ENCODE measurements at places on chromosomes 6 and 20.

DNA sequence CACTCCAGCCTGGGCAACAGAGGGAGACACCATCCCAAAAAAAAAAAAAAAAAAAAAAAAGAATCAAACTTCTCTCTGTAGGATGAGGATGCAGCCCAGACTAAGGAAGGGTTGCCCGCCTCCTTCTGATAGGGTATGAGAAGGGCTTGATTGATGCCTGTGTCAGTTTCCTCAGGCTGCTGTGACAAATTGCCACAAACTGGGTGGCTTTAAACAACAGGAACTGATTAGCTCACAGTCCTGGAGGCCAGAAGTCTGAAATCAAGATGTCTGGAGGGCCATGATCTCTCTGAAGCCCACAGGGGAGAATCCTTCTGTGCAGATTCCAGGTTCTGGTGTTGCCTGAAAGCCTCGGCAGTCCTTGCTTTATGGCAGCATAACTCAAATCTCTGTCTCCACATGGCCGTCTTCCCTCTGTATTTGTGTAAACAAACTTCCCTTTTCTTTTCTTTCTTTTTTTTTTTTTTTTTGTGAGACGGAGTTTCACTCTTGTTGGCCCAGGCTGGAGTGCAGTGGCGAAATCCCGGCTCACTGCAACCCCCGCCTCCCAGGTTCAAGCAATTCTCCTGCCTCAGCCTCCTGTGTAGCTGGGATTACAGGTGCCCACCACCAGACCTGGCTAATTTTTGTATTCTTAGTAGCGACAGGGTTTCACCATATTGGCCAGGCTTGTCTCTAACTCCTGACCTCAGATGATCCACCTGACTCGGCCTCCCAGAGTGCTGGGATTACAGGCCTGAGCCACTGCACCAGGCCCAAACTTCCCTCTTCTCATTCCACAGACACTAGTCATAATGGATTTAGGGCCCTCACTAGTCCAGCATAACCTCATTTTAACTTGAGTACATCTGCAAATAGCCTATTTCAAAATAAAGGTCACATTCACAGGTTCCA lies 11.2 kb upstream of the CDK19 start:
- no peak for DNase-seq

DNA sequence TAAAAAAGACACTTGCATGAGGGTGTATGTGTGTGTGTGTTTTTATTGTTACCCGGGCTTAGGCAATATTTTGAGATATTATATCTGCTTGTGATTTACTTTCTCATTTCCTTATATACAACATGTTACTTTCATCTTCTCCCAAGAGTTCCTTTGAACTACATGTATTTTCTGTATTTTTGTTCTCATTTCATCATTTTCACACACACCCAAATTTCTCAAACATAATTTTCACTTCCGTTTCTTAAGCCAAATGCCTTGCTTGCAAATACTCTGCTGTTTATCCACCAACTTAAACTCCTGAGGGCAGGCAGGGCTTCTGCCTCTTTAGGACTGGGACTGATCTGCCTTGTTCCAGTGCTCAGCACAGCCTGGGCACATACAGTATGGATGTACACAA lies 69.3 kb upstream of the FYN start:
- no peak for DNase-seq

DNA sequence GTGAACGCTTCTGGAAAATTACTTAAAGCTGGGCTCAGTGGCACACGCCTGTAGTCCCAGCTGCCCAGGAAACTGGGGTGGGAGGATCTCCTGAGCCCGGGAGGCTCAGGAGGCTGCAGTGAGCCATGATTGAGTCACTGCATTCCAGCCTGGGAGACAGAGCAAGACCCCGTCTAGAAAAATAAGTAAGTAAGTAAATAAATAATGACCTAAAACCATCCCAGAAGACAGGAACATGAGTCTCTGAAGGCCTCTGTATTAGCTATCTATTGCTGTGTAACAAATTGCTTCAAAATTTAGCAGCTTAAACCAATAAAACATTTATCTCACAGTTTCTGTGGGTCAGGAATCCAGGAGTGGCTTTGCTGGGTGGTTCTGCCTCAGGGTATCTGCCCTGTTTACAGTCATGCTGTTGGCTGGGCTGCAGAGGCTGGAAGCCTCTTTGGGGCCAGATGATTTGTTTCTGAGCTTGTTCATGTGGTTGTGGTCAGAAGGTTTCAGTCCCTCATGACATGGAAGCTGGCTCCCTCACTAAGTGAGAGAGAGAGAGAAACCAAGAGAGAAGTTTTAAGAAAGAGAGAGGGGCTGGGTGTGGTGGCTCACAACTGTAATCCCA lies 48.4 kb upstream of the NCOA3 start:
- DNase-seq: no peak

DNA sequence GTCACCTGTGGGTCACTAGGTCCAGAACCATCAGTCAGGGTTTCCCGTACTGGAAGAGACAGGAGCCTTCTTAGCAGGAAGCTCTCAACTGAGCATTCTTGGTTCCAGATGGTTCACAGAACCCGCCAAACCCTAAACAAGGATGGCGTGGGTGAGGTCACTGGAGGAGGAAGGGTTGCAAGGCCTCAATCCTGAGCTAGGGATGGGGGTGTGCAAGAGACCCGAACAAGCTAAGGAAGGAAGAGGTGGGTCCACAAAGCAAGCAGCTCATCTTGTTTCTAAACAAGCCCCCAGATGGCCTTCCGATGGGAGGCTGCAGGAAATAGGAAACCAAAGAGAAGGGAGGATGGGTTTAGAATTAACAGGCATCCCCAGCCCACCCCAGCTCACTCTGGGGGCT lies 92.7 kb downstream of the PREX1 start:
- no peak for DNase-seq

DNA sequence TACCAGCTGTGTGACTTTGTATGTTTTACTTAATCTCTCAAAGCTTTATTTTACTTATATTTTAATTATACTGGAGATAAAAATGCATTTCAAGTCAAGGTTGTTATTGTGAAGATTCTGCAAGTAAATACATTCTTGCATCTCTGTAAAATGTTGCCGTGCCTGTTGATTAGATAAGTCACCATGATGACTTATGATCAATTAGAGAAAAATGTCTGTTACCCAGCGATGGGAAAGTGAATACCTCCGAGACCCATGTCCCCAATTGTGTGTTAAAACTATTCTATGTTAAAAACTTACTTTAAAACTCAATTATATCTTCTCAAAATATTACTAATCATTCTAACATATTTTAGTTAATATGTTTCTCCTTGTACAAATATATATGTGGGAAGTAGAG lies 39.9 kb downstream of the MYB start:
- no peak for DNase-seq

DNA sequence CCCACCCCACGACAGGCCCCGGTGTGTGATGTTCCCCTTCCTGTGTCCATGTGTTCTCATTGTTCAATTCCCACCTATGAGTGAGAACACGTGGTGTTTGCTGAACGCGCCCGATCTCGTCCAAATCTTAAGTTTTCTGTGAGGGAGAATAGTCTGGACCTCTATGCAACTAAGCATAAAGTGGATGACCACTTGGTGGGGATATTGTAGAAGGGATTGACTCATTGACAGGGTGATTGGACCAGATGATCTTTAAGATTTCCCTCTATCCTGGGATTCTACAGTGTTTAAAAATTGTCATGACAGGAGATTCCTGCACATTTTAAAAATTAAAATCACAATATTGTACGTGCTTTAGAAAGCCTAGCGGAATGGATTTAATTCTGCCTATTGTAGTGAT lies 141.3 kb downstream of the TRMT11 start:
- DNase-seq: no peak

GRCh38 chr6:166670894-166671293 lies 43.8 kb upstream of the RPS6KA2 start:
- no peak for DNase-seq
